Mammary epithelial cell (primary cell): ENCODE measurements at places on chromosomes 3 and 15. TPM values are rescaled to one million over a fixed set of nuclear protein-coding genes. Genes with fewer than 3 reads are reported as not detected.

GRCh38 chr3:118960876-118961450, 73.7 kb downstream of the IGSF11 start:
- DNase-seq = no peak

DNA sequence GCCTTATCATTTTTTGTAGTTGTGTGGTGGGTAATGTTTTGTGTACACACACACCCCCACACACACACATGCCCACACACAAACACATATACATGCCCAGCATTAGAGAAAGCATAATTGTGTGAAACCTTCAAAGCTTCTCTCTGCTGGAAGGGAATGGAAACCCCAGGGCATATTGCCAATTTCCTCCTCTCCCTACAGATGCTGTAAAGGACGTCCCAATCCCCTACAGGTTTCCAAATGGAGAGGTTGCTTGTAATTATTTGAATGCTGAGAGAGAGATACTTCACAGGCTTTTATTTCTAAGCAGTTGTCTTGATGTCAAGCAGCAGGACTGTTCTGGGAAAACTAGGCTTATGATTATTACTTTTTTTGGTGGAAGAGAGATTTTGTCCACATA, 23.0 kb upstream of the CCK start:
- no peak for DNase-seq

DNA sequence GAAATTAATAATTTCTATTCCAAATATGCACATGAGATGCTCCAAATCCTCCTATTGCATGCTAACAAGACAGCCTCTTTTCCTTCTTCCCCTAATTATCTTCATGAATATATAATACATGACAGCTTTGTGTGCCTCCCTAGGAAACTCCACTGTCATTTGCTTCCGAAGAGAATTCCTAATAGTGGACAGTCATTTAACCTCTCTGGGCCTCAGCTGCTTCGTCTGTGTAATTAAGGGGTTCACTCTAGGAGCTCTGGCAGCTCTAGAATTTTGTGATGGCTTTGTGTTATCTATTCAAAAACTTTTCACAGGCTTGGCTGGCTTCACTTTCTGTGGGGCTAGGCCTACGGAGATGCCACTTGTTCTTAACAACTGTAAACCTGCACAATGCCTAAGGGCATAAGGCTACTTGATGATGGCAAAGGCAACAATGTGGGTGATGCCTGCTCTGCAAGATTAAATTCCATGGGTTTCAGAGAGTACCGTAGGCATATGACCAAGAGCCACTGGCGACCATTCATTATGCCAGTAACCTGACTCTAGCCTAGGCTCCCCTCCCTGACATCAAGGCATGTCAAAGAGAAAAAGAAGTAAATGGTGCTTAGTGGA, 333.8 kb upstream of the UMPS start:
- no peak for DNase-seq

- no peak for DNase-seq
Measured at GRCh38 chr15:55879181-55879580, 114.2 kb downstream of the NEDD4 start.

DNA sequence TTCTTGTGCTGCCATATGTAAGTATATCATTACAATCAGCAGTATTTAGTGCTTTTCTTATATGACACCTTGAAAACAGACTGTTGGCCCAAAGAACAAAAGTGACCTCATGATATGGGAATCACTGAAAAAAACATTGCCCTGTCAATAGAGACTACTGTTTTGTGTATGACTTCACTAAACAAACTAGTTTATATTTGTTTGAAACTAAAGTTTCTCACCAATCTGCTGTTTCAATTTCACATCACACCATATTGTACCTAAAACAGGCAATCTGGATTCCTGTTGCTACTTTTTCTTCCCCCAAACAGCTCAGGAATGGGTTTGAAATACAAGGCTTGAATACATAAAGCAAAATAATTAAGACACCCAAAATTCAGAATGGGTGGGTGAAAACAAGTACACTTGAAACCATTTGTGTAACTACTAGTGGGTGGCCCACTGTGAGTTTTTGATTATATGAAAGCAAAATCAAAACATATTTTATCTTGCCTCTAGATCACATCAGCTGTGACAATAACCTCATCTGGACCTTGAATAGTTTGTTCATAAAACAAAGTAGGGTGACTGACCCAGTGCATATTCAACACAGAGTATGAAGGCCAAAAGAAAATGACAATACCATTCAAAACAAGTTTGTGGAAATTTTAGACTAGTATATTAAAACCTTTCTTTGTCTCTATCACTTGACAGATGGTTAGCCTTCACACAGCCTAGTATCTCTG, 5.9 kb downstream of the ZBTB20 start:
- no peak for DNase-seq

DNA sequence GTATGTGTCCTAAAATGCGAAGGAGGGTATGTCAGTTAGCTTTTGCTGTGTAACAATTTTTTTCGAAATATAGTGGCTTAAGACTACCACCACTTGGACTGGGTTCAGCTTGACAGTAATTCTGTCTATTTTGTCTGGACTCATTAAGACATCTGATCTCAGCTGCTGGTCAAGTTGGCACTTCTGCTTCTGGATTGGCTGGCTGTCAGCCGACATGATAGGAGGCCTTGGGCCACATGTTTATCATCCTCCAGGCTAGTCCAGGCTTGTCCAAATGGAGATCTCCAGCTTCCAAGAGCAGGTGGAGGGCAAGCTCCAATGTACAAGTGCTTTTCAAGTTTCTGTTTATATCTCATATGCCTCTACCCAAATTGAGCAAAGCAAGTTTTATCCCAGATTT, 95.9 kb downstream of the GALK2 start:
- DNase-seq = no peak

GRCh38 chr3:128218548-128219257, 65.4 kb downstream of the EEFSEC start:
- DNase-seq = no peak

DNA sequence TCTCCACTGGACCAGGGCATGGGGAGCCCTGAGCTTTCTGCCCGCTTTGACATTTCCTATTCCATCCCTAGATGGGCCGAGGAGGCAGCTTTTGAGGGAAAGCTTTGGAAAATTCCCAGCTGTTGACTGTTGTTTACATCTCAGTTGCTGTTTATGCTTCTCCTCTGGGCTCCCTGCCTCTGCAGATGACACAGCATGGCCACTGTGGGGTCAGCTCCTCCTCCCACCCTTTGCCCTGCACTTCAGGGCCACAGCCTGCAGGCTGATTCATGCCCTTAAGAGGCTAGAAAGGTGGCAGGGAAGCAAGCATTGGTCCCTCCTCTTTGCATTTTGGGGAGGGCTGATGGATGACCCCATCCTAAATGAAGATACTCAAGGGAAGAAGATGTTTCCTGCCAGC, 8.5 kb upstream of the CTXND1 start:
- DNase-seq = no peak

DNA sequence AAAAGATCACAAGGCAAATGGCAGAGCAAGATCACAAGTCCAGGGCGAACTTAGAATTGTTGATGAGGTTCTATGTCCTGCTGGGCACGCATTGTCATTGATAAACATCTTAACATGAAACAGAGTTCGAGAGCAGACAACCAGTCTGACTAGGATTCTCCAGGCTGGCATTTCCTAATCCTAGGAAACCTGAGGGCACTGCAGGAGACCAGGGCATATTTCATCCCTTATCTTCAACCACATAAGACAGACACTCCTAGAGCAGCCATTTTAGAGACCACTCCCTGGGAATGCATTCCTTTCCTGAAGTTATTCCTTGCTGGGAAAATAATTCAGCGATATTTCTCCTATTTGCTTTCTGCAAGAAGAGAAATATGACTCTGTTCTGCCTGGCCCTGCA, 1199.9 kb downstream of the SI start:
- DNase-seq = no peak

DNA sequence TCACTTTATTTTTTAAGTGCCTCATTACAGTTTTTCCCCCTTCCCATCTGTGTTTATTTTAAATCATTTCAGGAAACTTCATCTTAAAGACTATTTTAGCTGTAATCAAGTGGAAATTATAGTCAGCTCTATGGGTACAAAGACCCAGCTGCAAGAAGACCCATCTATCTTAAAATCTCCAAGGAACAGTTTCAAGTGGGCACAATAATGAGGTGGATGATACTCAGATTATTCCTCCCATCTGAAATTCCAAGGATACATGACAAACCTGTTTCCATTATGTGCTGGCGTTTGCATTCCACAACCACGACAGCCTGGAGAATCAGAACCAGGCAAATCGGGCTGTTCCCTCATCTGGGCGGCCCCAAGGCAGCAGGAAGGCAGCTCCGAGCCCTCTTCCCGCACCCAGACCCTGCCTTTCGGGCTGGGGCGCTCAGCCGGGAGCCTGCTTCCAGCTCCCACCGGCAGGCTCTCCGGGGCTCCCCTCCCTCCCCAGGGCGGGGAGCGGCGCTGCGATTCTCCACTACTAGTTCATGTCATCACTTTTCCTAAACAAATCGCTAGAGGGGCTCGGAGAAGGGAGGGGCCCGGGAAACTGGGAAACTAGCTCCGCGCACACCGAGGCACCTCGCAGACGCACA, at the start of gene MGLL:
Gene MGLL (minus strand): TSS at position 475 of the 641 bp plus-strand sequence. CDS start 197 bp downstream, at position 278.
- DNase-seq = peak; percentile 50

DNA sequence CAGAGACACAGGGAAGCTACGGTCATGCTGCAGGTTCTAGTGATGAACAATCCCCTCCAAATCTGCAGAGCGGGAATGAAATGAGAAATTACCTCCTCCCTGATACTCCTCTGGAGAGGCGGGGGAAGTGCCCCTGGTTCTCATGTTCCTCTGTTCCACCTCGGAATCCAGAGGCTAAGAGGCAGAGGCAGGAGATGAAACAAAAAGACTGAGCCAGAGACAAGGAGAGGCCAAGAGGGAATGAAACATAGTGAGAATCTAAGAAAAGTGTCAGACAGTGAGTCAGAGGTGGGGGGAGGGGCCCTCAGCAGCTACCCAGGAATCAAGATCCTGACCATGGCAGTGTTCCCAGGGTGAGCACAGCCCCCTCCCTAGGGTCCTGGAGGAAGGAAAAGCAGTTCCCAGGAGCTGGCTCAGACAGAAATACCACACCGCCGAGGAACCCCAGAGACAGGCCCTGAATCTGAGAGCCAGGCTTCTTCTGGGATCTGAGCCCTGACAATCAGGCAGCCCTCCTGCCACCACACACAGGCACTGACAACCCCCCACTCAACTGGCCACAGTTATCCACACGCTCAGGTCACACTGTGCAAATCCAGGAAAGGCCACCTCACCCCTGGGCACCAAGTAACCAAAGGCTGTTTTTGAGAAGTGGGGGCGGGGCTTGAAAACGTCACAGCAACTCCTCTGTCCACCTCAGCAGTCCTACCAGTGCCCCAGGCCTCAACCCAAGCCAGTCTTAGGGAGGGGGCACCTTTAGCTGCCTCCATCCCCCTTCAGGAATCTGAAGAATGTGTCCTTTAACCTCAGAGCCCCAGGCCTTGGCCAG, 2.4 kb downstream of the CSRNP1 start:
- peak; percentile 82 for DNase-seq

DNA sequence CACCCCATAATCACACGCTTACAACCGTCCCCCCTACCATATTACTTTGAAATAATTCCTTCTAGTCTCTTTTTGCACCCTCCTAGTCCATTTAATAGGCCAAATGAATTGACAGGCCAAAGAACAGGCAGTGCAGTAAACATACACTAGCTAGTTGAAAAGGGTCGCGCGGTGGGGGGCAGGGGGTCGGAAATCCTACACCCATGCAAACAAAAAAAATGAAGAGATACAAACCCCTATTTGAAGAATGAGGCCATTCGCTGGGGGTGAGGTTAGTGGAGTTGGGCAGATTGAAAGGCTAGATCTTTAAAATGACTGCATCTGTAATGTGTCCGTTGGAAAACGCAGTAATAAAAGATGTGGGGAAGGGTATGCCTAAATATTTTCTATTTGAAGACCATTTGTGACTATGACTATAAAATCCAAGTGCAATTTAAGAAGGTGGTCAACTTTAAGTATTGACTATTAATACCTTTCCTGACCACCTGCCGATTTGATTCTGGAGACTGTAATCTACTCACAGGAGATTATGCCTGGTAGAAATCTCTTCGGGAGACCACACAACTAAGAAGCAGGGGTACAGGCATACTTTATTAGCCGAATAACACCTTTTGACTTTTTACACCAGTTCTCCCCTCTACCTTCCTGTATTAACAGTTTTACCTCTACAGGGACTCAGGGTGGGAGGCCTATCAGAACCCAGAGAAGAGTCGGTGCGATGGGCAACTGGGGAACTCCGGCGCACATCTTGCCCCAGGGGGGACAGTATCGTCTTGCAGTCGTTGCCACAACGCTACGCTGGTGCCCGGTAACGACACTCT, 762 bp upstream of the ARL6 start:
- DNase-seq = no peak

DNA sequence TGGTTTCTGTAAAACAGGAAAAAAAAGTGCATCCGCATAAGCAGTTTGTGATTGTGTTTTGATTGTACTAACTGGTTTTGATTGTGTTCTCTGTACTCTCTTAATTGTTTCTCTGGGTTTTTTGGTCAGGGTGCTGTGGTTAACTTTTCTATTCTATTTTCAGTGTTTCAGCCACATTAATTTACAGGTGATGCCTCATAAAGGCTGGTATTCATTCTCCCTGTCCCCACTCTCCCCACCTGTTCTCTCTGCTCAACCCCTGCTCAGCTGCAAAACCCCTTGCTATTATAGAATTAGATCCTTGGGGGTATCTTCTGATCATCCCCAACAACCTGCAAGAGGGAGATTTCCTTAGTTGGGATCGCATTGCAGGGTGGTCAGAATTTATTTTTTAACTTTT, 285.4 kb upstream of the AZI2 start:
- DNase-seq = no peak

GRCh38 chr3:30354972-30355371, 251.4 kb upstream of the TGFBR2 start:
- DNase-seq = no peak

- no peak for DNase-seq
Measured at GRCh38 chr15:25332306-25332705, 106.5 kb downstream of the UBE3A start.

DNA sequence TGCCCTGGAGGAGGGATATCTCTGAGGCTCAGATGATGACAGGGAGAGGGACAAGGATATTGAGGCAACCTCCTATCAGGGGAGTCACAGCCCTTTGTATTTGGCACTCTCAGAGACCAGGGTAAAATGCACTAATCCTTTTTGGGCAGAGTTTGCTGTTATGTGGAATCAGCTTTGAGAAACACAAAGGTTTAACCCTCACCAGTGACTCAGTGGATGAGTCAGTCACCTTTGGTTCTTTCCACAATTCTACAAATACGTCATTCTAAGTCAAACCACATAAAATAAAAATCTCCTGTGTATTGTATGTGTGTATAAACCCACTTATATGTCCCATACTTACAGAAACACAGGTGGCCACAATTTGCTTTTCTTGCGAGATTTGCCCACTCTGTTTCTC, 5.1 kb downstream of the LSAMP start:
- peak; percentile 41 for DNase-seq

DNA sequence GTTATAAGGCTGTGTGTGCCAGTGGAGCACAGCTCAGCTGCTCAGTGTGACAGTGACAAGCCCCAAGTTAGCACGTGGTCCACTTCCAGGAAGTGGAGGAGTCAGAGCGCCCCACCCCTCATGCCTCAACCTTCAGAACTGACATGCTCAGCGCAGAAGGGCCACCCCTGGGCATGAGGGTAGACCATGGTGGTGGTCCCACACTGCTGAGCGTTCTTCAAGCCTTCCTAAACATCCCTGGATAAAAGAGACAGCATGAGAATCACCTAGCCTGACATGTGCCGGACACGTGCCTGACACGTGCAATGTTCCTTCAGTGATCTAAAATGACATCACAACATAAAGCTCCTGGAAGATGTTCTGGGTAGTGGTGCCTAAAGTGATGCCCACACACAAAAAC, 16.8 kb downstream of the ATP10A start:
- no peak for DNase-seq

SPTBN5 gene
- polyA plus RNA-seq = 2.1 TPM

- no peak for DNase-seq
Measured at GRCh38 chr3:27174530-27174929, 194.7 kb downstream of the NEK10 start.

- DNase-seq = peak; percentile 38
Measured at GRCh38 chr3:127792541-127793292, 29.6 kb downstream of the MGLL start.
